ENCODE measurements at places on chromosomes 12 and 14.

- no peak for DNase-seq
These were observed 16.7 kb downstream of the CLSTN3 start for GRCh38 chr12:7146906-7147305.

DNA sequence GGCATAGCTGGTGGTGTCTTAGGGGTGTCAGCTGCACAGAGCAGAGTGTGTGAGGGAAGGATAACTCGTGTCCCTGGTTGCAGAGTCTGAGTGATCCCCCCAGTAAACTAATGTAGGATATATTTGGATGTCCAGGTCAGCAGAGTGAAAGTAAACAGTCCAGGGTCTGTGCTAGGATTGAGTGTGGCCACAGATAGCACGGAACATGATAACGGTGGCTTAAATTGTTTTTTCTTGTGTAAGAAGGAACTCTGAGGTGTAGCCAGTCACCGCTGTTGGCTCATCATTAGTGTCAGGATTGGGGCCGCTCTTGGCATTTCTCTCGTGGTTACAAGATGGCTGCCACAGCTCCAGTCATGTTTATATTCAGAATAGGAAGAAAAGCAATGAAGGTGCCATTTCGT is 97.3 kb downstream of the DERA start:
- DNase-seq = no peak

DNA sequence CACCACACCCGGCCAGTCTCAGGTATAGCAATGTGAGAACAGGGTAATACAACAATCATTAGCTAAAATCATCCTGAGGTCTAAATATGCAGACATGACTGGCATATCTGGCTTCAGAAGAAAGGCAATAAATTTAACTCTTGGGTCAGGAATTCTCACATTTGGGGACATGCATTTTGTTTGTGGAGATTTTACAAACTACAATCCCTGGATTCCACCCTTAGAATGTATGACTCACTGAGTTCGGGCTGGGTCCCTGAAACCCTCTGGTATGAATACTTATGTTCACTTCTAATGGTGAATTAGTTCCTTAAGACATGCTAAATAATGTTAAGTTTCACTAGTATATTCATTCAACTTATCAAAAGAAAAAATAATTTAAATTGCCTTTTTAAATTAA is 98.9 kb upstream of the HMGA2 start:
- DNase-seq = no peak

GRCh38 chr12:74483057-74483456 is 54.6 kb upstream of the ATXN7L3B start:
- DNase-seq = no peak

GRCh38 chr14:52862632-52863333 is 71.4 kb upstream of the GNPNAT1 start:
- DNase-seq = no peak

DNA sequence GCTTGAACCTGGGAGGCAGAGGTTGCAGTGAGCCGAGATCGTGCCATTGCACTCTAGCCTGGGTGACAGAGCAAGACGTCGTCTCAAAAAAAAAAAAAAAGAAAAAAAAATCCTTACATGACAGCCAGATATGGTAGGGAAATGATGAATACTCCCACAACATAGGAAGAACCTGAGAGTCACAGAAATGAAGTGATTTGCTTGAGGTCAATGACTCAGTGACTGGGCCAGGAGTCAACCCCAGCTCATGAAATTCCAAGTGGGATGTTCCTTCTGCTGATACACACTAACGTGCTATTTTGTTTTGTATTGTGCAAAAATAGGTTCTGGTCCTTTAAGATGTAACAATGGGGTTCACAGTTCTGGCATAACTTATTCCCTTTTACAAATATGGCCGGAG is 9.0 kb downstream of the RHOF start:
- no peak for DNase-seq

DNA sequence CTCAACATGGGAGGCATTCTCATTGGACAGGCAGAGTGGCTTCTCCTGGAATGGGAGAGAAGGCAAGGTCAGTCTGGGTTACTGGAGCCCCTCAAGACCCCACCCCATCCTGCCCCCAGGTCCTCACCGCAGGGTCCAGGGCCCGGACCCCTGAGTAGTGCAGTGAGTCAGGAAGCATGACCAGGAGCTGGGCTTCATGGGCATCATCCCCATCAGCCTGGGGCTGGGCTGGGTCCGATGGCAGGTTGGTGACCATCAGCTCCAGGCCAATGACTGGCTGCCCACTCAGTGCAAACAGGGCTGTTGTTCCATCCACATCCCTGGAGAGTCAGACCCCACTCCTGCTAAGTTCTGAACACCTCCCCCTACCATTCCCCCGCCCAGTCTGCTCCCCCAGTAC is 13.1 kb downstream of the ITGA7 start:
- no peak for DNase-seq

GRCh38 chr14:57748279-57748678 is 117.6 kb downstream of the SLC35F4 start:
- DNase-seq = no peak

DNA sequence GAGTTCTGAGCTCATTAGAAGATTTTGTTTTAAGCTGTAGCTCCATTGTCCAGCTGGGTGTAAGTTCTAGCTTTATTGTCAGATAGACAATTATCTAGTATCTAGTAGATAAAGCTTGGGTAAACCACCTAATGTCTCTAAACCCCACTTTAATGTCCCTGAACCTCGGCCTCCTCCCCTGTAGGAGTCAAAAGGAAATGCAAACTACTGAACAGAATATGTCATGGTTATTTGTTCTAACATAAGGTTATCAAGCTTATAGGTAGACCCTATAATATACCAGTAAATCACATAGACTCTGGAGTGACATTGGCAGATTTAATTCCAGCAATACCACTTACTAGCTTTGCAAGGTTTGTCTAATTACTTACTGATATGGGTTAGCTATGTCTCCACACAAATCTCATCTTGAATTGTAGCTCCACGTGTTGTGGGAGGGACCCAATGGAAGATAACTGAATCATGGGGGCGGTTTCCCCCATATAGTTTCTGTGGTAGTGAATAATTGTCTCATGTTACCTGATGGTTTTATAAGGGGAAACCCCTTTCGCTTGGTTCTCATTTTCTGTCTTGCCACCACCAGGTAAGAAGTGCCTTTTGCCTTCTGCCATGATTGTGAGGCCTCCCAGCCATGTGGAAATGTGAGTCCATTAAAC is 29.4 kb downstream of the BCAT1 start:
- no peak for DNase-seq

- DNase-seq = no peak
These were observed 80.8 kb upstream of the RAP1B start for GRCh38 chr12:68529869-68530268.

GRCh38 chr14:77681196-77682157 is 26.3 kb downstream of the ALKBH1 start:
- no peak for DNase-seq

GRCh38 chr12:121578230-121579189 is 2.3 kb downstream of the KDM2B start:
- DNase-seq = peak; percentile 45

GRCh38 chr12:2683283-2684025 is 111.3 kb upstream of the FKBP4 start:
- no peak for DNase-seq

- DNase-seq = peak; percentile 64
These were observed 3.6 kb downstream of the TNS2 start for GRCh38 chr12:53053218-53054111.

DNA sequence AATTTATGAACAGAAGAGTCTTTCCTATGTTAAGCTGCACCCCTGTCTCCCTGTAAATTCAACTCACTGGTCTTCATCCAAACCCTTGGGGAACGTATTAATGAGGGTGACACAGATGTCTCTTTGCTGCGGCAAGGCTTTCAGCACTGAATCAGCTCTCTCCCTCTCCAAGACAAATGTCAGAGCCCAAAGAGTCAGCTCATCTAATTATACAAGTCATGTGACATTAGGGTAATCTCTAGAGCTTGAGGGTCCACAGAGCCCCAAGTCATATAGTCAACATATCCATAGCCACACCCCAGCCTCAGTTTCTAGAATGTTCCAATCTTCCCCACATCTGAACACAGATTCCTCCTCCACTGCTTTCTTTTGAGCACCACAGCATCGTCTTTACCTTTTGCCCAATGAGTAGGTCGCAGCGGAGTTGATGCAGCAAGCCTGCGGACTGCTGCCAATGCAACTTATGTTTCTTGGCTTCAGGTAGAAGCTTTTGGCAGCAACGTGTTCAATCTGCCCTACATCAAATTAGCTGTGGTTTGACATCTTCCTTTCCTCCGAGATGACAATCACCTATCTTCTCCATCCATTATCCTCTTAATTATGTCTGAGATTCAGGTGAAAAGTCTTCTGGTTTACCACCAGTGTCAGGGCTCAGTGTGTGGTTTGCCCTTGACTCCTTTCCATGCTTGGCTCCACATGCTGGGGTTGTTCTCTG is 5.3 kb downstream of the BATF start:
- no peak for DNase-seq

- DNase-seq = no peak
These were observed 4.4 kb downstream of the OTUB2 start for GRCh38 chr14:94030571-94030970.

GRCh38 chr12:65474831-65475230 is 196.3 kb downstream of the MSRB3 start:
- DNase-seq = no peak

GRCh38 chr14:100670753-100671049 is 56.0 kb upstream of the DLK1 start:
- no peak for DNase-seq

DNA sequence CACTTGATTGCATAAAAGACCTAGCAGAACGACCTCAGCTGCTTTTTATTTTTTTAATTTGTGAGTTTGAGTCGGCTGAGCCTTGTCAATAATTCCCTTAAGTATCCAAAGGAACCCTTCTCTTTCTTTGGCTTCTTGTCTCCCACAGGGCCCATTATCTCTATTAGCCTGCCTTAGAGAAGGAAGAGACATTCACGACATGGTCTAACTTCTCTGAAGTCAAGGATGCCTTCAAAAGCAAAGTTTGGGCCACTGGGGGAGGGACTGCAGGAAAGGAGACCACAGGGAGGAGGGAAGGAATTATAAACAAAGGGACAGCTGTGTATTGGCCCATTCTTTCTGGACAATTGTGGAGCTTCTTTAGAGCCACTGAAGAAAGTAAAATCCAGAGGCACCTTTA is 126.4 kb downstream of the BRMS1L start:
- DNase-seq = no peak

- DNase-seq = no peak
These were observed 51.7 kb upstream of the FERMT2 start for GRCh38 chr14:53002576-53002975.

GRCh38 chr14:58638231-58639197 is 752 bp downstream of the DACT1 start:
- DNase-seq = no peak

DNA sequence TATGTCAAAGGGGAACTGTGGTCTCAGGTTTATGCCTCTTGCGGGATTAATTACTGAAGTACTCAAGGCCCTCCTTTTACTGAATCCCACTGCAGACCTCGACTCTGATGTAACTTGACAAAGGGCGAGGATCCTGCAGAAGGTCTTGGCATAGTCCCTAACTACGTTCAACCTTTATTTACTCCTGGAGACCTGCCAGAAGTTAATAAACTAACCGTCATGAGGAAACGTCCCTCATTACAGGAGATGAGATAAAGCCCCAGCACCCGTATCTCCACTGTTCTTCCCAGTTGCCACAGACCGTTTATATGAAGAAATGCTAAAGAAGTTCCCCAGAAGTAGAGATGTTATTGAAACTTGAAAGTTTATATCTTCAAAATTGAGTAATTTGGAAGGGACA is 190.9 kb downstream of the ETV6 start:
- DNase-seq = no peak

GRCh38 chr14:73738518-73739173 is 24.5 kb upstream of the PNMA1 start:
- DNase-seq = no peak

GRCh38 chr12:126688556-126688955 is 1578.4 kb upstream of the TMEM132C start:
- DNase-seq = no peak

- DNase-seq = no peak
These were observed 51.1 kb downstream of the ZFYVE26 start for GRCh38 chr14:67765192-67765834.

GRCh38 chr12:25135531-25136154 is 59.3 kb downstream of the DNAI7 start:
- DNase-seq = no peak

GRCh38 chr12:95185854-95186253 is 31.4 kb downstream of the FGD6 start:
- no peak for DNase-seq

- DNase-seq = no peak
These were observed 10.5 kb downstream of the C12orf75 start for GRCh38 chr12:105341010-105341409.

- no peak for DNase-seq
These were observed 34.6 kb downstream of the TESC start for GRCh38 chr12:117064596-117064995.

DNA sequence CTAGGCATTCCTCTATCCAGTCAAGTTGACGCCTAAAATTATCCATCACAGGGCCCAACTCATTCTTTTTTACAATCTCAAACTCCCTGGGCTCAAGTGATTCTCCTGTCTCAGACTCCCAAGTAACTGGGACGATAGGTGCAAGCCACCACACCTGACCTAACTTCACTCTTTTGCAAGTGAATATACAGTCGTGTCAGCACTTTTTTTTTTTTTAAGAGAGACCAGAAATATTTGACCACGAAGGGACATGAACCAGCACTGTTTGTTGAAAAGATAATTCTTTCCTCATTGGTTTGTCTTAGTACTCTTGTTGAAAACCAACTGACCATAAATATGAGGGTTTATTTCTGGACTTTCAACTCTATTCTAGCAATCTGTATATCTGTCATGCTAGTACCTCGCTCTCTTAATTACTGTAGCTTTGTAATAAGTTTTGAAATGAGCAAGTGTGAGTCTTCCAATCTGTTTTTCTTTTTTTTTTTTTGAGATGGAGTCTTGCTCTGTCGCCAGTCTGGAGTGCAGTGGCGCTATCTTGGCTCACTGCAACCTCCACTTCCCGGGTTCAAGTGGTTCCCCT is 14.0 kb downstream of the PTGR2 start:
- DNase-seq = no peak
